Activated CD4-positive, alpha-beta T cell treated with anti-CD3 and anti-CD28 coated beads, Interleukin-2, amount 50 U/mL, for 48 hours (primary cell): ENCODE measurements at places on chromosomes 1 and 21.

- no peak for DNase-seq
These were observed 53.0 kb downstream of the DMRTB1 start for GRCh38 chr1:53511933-53512806.

DNA sequence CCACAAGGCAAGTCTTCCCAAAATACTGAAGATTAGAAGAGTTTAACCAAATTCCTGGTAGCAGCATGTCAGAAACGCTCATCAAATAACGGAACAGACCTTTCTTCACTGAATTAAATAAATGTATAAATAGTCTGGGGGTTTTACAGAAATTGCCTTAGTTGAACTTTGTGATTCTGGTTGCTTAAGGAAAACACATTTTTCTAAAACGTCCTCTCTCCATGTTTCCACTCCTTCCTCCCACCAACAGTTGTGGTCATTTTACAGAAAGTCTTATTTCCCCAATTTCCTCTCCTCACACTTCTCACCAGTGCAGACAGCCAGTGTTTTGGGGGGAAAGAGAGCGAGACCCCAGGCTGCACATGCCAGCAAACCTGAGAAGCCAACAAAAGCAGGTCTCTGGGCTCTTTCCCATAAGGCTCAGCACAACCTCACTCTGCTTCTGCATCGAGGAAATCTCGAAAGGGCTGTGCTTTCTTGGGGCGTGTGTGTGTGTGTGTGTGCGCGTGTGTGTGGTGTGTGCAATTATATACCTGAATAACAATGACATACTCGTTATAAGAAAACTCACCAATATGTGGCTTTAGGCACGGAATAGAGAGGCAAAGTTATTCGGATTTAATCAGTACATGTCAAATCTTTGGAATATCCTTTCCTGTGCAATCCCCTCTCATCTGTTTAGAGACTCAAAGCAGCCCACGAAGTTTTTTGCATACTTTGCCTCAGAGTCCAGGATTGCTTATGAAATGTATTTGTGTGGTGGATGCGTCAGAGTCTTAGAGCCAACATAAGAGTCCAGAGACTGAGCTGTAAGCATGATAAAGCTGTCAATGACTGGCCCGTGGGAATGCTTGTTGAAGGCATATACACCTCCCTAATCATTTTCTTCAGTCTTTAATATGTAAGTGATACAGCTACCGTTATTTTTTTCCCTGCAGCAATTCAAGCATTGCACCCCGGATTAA, 2.0 kb downstream of the KCNJ15 start:
- no peak for DNase-seq

- no peak for DNase-seq
These were observed 34.8 kb downstream of the KRTAP19-8 start for GRCh38 chr21:31003471-31003870.

GRCh38 chr1:33899746-33900145, 35.9 kb downstream of the HMGB4 start:
- no peak for DNase-seq

DNA sequence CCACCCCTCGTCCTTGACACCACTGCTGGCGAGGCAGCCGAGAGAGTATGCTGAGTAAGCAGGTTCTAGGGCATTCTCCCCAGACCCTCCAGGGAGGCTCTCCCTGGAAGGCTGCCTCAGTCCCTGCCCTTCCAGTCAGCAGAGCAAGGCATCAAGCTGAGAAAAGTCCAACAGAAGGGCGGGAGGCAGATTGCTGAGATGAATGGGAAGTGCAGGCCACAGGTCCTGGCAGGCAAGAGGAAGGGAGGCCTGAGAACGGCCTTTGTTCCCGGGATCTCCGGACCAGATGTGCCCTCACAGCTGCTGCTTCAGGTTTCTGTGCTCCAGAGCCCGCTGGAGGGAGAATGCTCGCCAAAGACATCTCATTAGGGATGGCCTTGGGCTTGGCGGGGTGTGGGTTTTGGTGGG, 270.0 kb upstream of the VAMP3 start:
- no peak for DNase-seq

GRCh38 chr1:67213164-67213563, 46.9 kb downstream of the IL23R start:
- DNase-seq = no peak

DNA sequence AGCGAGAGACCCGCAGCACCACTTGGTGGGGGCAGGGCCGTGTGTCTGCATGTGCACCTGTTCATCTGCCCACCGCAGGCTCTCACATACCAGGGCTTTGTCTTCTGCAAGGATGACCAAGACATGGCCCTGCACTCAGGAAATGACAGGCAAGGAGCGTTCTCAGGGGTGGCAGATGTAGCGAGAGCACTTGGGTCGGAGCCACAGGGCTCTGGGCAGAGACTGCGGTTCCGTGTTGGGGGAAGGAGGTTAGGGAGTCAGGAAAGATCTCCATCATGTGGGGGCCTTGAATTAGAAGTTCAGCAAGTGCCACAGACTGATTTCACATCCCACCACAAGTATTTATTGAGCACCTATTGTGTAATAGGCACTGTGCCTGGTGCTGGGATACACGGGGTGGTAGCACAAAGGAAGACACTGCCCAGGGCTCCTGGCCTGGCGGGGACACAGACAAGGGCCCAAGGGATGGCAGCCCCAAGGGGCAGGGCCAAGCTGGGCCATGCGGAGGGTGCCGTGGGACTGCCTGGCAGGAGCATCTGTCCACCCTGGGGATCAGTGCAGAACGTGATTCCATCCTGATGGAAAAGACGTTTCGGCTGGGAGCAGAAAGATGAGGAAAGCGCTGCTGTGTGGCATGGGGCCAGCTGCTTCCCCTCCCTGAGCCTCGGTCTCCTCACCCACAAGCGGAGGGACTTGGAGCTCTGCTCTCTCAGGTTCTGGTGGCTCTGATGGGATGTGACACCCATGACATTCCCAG, 11.4 kb upstream of the SPSB1 start:
- DNase-seq = no peak

GRCh38 chr1:117698398-117699160, 92.7 kb downstream of the TENT5C start:
- DNase-seq = no peak

DNA sequence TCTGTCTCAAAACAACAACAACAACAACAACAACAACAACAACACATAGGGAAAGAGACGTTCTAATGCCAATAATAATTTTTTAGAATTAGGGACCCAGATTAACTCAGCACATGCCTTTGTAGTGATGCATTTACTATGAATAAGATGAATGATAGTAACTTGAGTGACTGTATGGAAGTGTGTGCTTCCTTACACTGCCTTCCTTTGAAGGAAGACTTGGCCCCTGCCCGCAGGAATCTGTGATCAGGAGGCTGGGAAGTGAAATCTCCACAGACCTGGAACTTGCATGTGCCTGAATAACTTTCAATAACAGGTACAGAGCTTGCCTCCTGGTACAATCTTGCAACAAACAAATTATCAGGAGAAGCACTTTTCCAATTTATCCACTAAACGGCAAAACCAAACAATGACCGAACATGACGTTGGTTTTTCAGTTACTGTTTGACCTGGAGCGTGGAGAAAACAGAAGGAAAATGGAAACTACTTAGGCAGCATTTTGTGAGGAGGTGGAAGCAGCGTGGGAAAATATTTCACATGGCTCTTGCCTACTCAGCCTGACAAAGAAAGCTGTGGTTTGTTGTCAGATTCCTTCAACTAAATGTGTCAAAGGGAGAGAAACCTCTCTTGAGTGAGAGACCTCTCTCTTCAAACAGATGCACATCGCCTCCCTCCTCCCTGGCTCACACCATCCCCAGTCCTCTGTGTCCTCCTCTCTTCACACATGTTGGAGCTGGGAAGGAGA, 10.1 kb upstream of the ABCA4 start:
- DNase-seq = no peak

DNA sequence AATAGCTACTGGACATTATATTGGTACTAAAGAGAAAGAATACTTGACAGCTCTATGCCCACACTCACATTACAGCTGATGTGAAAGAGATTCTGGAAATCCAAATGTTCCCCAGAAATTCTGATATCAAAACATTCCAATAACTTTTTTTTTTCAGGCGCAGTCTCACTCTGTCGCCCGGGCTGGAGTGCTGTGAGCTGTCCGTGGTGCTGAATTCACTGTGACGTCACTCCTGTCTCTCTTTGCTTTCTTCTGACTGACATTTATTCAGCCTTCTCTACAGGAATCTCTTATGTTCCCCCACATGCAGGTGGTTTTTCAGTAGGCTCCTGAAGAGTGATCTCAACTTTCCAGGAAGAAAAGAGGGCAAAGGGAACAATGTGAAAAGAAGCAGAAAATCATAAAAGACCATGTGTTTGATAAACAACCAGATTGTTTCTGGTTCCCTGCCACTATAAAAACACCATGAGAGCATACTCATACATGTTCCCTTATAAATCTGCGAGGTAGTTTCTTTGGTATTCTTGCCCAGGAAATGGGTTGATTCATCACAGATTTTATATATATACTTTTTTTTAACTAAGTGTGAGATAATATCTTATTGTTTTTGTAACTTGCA, 6.2 kb downstream of the S100A7A start:
- DNase-seq = peak; percentile 70

DNA sequence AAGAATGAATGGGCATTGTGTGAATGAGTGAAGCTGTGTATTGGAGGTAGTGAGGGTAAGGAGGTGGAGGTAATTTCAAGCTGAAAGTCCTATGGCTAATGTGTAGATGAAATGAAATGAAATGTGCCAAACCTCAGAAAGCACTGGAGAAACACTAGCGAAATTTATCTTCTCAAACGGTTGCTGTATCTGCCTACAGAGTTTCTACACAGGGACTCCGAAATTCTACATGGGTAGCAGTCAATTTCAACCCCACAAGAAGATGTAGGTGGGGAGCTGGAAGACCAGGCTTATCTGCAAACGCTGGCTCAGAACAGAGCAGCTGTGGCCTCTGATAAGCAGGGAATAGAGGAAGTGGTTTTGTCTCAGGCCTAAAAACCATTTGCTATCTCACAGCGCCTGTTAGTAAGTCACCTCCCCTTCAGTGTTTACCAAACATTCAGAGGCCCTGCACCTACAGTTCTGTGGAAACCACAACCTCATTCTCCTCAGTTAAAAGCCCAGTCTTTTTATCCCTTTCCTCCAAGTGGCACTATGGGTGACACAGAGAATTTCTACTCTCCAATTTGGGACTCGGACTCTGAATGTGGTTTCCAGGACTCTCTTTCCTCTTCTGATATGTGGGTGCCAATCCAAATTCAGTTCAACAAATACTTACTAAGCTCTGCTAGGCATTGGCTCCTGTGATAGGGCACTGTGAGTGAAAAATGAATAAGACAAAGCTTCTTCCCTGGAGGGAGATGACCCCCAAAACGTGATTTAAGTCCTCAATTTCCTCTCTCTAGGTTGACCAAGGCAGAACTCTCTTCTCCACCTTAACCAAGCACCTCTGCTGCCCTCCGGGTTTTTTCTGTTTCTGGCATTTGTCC, 17.2 kb upstream of the SLAMF6 start:
- DNase-seq = peak; percentile 38

DNA sequence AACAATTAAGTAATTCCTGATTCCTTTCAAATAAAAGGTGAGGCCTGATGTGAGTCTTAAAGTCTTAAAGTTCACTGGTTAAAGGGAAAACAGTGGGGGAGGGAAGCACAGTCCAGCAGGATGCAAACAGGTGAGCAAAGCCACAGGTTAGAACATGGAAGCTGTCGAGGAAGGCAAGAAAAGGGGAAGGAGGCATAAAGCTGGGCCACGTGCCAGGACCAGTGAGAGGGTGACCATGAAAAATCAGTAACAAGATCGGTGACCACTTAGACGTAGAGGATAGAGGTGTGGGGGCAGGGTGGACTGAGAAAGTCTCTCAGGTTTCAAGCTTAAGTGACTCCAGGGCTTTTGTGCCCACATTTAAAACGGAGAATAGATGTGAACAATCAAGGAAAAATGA, 231.3 kb downstream of the SETD4 start:
- no peak for DNase-seq

GRCh38 chr1:184986250-184986649, 11.9 kb upstream of the NIBAN1 start:
- no peak for DNase-seq

DNA sequence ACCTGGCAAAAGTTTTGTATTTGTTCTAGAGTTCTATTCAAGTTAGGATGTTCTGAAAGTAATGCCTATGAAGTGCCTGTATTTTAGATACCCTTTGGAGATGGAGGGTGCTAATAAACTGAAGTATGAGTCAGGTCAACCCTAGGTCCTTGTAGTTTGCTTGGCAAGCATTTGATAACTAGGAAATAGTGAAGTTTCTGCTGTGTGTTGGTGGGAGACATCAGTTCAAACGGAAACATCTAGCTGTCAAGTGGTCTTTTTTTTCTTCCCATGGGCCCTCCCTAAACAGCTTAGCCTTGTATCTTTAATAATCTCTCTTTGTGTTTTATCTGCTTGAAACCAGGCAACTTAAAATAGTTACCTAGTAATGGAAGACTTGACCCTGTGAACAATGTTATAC, 4.5 kb downstream of the MRPS6 start:
- no peak for DNase-seq

DNA sequence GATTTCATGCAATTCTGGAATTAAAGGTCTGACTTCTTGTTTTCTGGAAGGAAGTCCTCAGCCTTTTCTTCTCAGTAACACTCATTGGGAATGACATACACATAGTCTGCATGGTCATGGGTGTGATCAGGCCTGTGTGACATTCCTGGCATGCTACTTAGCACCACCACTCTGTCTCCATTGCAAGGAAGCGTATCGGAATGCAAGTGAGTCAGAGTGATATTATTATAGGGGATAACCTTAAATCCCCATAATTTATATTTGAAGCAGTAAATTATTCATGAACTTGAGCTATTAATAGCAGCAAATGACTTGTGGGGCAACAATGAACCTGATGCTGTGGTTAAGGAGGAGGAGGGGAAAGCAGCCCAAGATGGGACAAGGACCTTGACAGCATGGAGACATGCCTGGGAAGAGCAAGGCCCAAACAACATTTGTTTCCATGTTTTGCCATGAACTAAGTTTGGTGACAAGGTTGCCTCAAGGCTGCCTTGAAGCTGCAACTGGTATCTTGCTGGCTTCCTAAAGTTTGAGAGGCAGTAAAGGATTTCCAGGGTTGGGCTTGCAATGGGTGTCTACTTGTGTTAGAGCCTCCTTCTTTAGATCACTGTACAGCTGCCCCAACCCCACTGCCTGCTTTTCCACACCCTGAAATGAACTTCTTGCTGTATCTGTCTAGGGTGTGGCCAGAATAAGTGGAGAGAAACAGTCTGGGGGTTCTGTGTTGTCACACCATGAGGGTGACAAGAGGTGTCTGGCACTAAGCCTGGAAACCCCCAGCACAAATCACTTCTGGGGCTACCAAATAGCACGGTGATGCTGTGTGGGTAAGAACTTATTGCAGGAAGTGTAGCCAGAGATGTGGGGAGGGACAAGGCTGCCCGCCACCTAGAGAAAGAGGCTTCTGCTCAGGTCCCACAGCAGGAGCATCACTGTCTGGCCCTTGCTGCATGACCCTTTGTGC, 4.6 kb downstream of the MAB21L3 start:
- DNase-seq = no peak

- DNase-seq = no peak
These were observed 923 bp upstream of the IFNGR2 start for GRCh38 chr21:33402001-33402979.

DNA sequence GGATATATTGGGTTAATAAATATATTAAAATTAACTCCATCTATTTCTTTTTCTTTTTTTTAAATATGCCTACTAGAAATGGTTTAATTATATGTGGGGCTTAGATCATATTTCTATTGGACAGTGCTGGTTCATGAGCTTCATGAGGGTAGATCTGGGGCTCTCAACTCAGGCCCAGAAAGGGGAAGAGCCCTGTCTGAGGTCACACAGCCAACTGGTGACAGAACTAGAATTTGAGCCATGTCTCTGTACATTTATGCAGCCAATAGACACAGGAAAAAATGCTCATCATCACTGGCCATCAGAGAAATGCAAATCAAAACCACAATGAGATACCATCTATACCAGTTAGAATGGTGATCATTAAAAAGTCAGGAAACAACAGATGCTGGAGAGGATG, 5.1 kb upstream of the EPHB2 start:
- no peak for DNase-seq

GRCh38 chr1:14539953-14540563, 58.4 kb upstream of the KAZN start:
- DNase-seq = no peak
